Effector CD4-positive, alpha-beta T cell (primary cell): ENCODE measurements at places on chromosomes 4 and X.

DNA sequence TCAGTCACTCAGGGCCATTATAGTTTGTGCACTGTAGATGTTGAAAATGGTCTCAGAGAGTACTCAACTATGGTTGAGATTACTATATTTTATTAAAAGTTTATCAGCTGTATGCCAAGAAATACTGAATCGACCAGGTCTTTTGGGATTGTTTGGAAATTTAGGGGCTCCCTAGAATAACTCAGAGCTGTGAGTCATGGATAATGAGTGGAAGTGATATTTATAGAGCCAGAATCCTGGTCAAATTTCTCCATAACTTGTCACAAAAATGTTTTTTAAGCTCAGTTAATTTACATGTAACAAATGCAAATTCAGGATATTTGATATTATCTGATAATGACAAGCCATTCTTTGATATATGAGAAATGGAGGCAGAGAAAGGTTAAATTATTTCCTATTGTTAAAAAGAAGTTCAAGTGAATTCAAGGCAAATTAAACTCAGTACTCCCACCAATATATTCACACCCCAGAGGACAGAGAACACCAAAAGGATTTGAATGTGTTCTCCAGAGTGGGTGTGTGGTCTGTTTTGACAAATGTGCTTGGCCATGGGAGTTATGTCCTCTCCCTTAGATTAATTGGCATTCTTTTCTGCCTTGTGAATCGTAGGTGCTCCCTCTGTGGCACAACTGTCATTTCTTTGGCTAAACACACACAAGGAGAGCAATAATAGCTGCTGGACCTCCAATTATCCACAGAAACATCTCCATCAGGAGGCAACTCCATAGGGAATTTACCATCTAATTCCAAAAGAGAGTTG, 37.7 kb downstream of the ARHGAP24 start:
- DNase-seq: no peak

- no peak for DNase-seq
Measured at GRCh38 chrX:66142351-66142750, 21.7 kb upstream of the HEPH start.

DNA sequence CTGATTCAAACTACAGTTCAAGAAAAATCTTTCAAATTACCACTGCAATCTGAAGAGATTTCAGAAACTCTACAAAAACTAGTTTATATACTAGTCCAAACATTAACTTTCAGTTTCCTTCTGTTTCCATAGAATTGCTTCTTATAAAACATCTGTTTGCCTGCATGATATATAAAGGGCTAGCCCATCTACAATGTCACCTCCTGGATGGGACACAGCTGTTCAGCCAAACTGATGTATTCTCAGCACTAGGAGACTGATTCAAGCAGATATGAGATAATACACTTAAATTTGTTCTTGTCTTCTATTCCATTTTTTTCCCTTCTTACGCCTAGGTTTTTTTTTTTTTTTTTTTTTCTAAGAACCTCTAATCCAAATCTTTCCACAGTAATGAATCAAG, 1569.7 kb upstream of the IGFBP7 start:
- DNase-seq: no peak

- DNase-seq: no peak
Measured at GRCh38 chr4:74096265-74096980, 2.6 kb downstream of the CXCL2 start.

DNA sequence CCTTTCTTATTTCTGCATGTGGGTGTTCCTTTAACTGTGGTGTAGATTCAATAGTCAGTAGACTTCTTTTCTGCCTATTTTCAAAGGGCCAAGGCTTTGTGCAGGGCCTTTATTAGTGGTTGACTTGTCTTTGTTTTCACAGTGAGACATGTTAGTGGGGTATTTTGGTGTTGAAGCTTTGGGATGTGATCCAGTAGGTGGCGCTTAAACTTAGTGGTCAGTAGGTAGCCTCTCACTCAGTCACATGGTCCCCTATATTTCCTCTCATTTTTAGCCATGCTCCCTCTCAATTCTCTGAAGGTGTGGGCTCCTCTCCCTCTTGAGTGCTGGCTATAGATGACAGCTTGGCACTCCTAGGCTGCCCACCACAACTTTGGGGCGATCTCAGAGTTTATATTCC, 23.4 kb upstream of the SLC10A7 start:
- no peak for DNase-seq

DNA sequence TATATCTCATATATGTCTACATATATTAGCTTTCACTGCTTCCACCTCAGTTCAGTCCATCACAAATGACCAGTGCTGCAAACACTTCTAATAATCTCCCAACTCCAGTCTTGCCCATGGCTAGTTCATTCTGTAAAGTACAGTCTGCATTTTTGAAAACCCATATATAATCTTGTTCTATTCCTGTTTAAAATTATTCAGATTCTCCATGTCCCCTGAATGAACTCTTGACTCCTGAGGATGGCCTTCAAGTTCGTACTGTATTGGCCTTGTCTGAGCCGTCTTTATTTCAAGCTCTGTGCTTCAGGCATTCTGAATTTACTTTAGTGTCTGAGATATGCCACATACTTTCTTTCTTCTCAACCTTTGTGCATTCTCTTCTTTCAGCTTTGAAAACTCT, 84.7 kb downstream of the PTPN13 start:
- no peak for DNase-seq

DNA sequence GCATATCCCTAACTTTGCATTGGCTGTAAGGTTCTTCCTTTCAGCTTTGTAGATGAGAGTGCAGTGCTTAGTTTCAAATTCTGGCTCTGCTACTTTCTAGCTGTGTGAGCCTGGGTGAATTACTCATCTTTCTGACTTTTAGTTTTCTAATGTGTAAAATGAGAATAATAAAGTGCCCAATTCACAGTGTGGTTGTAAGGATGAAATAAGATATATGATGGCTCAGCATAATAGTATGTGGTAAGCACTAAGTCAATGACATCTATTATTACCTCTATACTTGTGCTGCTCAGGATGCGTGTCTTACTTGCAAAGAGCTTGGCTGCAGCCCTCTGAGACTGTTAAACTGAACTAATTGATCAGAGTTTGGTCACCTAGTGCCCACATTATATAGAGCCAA, 30.6 kb upstream of the ETNPPL start:
- DNase-seq: no peak

GRCh38 chrX:86946569-86946968, 571.0 kb upstream of the KLHL4 start:
- no peak for DNase-seq

DNA sequence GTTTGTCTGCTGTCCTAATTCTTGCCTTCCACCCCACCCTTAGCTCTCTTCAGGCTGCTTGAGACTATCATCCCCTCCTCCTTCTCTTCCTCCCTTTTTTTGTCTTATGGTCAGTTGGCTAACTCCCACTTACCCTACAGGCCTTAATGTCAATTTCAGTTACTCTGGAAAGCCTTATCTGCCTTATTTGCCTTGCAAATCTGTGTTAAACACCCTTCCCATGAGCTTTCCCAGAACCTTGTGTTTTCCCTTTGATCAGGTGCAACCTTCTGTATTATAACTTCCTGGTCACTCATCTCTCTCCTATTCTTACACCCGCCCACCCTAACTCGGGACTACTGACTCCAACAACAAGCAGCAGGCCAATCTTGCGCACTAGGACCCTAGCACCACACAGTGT, 74.8 kb downstream of the COX18 start:
- DNase-seq: no peak

DNA sequence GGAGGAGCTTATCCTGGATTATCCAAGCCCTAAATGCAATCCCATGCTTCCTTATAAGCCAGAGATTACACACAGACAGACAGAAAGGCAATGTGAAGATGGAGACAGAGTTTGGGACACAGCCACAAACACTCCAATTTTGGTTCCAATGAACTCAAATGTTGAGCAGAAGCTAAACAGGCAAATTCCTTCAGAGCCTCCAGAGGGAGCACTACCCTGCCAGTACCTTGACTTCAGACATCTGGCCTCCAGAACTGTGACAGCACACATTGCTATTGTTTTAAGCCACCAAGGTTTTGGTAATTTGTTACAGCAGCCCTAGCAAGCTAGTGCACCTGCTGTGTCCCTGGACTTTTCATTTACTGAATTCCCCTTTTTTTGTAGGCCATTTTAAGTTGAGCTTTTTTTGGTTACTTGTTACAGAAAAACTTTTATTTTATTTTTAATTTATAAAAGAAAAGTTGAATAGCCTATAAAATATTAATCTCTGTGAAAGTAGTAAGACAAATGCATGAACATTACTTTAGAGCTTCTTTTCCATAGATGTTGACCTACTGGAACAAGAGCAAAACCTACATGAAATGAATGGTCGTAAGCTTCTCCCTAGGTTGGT, 33.4 kb upstream of the SRD5A3 start:
- DNase-seq: peak; percentile 6

- no peak for DNase-seq
Measured at GRCh38 chr4:32148111-32148666, 1428.0 kb downstream of the PCDH7 start.

GRCh38 chr4:102404431-102404969, 59.2 kb upstream of the SLC39A8 start:
- no peak for DNase-seq

DNA sequence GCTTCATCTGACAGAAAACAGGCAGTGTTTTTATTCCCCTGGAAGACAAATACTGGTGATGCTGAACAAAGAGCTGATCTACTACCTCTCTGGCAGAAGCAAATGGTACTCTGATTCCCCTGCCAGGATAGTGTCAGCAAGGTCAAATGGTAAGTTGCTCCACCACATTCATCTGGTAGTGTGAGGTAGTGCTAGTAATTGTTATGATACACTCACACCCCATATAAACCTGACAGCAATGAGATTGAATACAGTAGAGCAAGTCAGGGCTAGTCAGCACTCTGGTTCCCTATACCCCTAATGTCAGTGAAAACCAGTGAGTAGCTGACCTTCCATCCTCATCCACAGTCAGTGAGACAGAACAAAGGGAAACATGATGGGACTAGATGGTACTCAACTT, 3.4 kb upstream of the SPIN4 start:
- DNase-seq: no peak

- no peak for DNase-seq
Measured at GRCh38 chr4:59536428-59536827, 1663.7 kb upstream of the ADGRL3 start.

DNA sequence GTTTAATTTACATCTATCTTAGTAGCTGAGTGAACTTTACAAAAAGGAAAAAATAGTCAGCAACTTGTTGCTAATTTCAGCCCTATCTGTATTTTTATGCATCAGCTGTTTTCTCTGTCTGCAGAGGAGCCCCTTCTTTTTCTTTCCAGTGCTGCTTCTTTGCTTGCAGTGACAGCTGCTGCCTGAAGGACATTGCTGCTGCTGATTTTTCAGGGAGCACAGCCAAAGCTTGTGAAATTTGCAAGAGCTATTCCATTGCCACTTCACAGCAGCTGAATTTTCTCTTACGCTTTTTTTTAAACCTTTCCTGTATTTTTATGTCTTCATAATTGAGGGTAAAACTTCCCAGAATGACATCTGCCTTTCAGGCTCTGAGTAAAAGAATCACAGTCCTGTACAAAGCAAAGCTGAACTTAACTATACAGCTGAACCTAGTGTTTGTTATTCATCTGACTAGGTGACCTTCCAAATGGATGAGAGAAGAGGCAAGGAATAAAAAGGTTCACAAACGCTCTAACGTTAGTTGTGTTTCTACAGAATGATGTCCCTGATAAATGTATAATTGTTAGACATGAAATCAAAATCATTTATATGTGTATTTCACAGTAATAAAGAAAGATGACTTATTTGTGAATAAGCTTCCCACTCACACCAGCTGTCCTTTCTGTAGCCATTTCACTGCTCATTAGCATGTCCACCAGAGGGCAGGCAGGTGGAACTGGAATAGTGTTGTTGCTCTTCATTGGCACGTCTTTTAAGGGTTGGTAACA, 541.4 kb downstream of the ADGRL3 start:
- DNase-seq: no peak

- no peak for DNase-seq
Measured at GRCh38 chr4:4866124-4866865, 6.8 kb downstream of the MSX1 start.

GRCh38 chrX:1581132-1581531, 10.3 kb upstream of the AKAP17A start:
- peak; percentile 54 for DNase-seq

GRCh38 chrX:50594788-50595187, 124.2 kb upstream of the DGKK start:
- DNase-seq: no peak

DNA sequence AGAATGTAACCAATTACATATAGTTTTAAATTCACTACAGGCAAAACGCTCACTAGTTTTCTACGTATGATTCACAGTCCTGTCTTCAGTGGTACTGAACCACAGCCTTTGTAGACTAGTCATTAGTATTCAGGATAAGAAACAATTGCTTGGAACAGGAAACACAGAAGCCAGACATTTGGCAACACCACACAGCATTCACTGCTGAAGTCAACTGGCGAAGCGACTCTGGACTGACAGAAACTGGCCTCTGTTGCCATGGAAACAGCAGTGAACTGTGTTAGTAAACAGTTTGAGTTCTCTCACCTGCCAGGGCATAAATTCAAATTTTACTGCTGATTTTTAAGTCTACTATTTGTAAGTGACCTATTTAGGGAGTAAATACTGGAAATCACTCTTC, 57.6 kb downstream of the MAPK10 start:
- no peak for DNase-seq

DNA sequence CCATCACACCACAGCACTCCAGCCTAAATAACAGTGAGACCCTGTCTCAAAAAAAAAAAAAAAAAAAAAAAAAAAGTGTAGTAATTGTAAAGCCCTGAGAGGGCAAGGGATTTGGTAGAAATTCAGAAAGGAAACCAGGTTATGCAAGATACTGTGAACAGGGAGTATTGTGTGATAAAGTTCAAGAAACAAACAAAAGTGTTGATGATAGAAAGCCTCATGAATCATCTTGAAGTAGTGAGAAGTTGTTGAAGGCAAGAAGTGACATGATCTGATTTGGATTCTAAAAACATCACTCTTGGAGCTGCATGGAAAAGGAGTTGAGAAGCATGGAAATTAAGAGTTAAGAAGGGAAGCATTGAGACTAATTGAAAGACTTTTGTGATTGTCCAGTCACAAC, 102.2 kb downstream of the RAP1GDS1 start:
- no peak for DNase-seq

- DNase-seq: no peak
Measured at GRCh38 chr4:141006242-141006802, 126.9 kb downstream of the RNF150 start.

GRCh38 chrX:100654261-100654660, 10.3 kb downstream of the SRPX2 start:
- no peak for DNase-seq

DNA sequence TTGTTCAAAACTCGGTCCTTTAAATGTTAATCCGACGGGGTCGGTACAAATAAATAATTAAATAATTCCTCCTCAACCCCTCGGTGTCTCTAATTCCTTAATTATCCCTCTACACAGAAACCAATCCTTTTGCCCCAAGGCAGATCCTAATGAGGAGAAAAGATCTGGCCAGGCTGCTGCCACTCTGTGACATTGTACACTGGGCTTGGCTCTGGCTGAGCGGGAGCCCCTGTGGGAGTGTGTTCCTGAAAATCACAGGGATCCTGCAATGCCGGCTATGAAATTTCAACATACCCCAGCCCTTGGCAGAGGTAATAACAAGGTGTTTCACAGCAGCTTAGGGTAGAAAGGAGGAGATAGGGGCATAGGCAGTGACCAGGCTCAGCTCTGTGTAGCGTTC, 96.0 kb downstream of the DHRSX start:
- no peak for DNase-seq

GRCh38 chrX:103151799-103152198, 58.9 kb upstream of the NXF3 start:
- no peak for DNase-seq

GRCh38 chrX:74395556-74395955, 25.7 kb upstream of the SLC16A2 start:
- DNase-seq: no peak

- no peak for DNase-seq
Measured at GRCh38 chr4:17633600-17633999, 19.2 kb downstream of the MED28 start.
